Type B pancreatic cell (in vitro differentiated cells): ENCODE measurements at places on chromosomes 13 and 19. TPM values are rescaled to one million over a fixed set of nuclear protein-coding genes. Genes with fewer than 3 reads are reported as not detected.

The ZNF493 gene
- total RNA-seq: 27.9 and 33.0 TPM in 2 replicates

The MUC16 gene
- 119 and 342 TPM in 2 replicates for total RNA-seq

The ZNF536 gene
- 0.57 and 9.2 TPM in 2 replicates for total RNA-seq

The CACNA1A gene
- total RNA-seq: 20.9 and 23.2 TPM in 2 replicates

The IFNL3 gene
- total RNA-seq: not detected in 2 replicates

The LIG4 gene
- 8.7 and 10.0 TPM in 2 replicates for total RNA-seq

The CERS4 gene
- 52.8 and 56.3 TPM in 2 replicates for total RNA-seq

The KASH5 gene
- total RNA-seq: not detected in 2 replicates

The C5AR2 gene
- total RNA-seq: 0.07 TPM in 1 of 2 replicates, not detected in the other

The CCDC70 gene
- total RNA-seq: not detected in 2 replicates

The IGFL3 gene
- not detected in 2 replicates for total RNA-seq

The DENND1C gene
- 0.93 and 0.94 TPM in 2 replicates for total RNA-seq

The ZNF628 gene
- 10.3 and 13.2 TPM in 2 replicates for total RNA-seq

The IQCN gene
- total RNA-seq: 7.8 and 10.2 TPM in 2 replicates

The POSTN gene
- 75.2 and 295 TPM in 2 replicates for total RNA-seq

The ERF gene
- 54.9 and 78.9 TPM in 2 replicates for total RNA-seq

The ZNF667 gene
- 0.10 TPM in 1 of 2 replicates, not detected in the other for total RNA-seq

The LIPE gene
- 6.9 and 17.9 TPM in 2 replicates for total RNA-seq

The GRK1 gene
- 0.24 and 0.85 TPM in 2 replicates for total RNA-seq
